ENCODE measurements at places on chromosomes 2 and 18.

- no peak for DNase-seq
These were observed 109.8 kb downstream of the STK39 start for GRCh38 chr2:168137510-168138180.

DNA sequence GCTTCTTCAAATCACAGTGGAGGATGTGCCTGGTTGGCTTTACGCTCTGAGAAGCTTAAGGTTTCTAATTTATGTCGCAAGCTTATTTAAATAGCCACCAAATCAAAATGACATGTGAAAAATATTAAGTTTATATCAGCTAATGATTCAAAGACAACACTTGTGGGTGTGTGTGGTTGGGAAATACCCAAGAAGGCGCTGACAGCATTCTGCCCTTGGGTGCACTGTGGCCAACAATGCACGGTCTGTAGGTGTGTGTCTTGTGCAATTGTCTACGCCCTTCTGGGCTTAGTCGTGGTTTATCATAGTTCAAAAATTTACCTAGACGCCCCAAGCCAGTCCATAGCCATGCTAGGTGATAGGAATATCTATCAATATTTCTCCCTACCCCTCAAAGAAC is 60.9 kb downstream of the KCTD1 start:
- no peak for DNase-seq

DNA sequence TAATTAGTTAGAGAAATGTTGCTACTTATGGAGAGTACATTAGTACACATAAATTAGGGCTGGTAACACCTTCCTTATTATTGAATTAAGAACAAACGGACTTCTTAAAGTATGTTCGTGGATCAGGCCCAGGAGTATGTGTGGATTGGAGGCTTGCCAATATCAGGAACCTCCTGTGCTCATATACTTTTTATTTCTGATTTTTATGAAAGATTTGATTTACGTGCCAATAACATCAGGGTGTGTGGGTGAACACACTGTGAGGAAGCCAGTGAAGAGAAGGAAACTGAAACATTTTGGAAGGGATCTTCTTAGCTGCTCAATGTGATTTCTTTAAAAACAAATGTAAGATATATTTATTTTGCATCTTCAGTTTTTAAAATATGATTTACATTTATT is 113.0 kb downstream of the EFEMP1 start:
- DNase-seq = no peak

DNA sequence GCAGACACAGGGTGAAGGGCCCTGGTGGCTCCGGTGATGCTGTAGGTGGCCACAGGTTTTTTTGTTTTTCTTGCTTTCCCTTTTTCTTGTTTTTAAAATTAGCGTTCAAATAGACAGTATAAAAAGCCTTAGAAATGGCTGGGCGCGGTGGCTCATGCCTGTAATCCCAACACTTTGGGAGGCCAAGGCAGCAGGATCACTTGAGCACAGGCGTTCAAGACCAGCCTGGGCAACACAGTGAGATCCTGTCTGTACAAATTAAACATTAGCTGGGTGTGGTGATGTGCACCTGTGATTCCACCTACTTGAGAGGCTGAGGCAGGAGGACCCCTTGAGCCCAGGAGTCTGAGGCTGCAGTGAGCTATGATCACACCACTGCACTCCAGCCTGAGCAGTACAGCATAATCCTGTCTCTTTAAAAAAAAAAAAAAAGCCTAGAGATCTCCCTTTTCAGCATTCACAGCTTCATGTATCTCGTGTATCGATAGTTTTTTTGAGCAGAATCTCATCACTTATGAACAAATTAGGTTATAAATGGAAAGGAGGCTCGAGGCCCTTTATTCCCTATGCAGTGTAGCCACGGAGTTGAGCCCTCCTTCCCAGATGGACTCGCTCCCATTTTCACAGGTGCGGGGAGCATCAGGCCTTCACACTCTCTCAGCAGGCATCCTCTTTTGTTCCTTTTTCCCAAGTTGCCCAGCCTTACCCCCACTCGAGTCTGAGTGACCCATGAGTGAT is 50.8 kb downstream of the EMILIN2 start:
- no peak for DNase-seq

DNA sequence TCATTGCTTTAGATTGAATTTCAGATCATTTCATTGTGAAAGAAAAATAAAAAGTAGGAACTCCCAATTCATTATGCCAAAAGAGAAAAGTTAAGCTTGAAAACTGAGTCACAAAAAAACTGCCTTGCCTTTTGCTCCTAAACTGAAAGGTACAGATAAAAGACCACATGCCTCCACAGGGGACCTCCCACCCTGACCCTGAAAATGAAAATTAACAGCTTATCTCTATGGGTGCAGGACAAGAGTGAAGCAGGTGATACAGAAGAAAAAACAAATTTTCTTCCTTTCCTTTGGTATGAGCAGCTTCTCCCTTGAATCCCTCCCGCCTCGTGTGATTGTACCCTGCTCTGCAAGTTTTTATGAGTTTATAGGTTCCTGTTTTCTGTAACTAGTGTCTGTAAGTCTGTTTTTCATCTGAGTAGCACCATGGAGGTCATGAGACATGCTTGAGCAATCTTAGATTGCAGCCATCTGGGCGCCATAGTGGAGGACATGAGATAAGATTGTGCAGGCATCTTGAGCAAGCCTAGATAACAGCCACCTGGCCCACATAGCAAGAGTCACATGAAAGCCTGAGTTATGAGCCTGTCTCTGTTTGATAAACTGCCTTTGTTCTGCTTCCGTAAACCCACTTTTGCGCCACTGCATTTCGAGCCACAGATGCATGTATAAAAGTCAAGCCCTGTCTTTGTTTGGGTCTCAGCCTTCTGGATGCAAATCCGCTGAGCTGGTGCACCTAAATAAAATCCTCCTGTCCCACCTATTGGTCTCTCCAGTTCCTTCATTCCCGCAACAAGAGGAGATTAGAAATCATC is 56.2 kb upstream of the DYNC1I2 start:
- DNase-seq = no peak

DNA sequence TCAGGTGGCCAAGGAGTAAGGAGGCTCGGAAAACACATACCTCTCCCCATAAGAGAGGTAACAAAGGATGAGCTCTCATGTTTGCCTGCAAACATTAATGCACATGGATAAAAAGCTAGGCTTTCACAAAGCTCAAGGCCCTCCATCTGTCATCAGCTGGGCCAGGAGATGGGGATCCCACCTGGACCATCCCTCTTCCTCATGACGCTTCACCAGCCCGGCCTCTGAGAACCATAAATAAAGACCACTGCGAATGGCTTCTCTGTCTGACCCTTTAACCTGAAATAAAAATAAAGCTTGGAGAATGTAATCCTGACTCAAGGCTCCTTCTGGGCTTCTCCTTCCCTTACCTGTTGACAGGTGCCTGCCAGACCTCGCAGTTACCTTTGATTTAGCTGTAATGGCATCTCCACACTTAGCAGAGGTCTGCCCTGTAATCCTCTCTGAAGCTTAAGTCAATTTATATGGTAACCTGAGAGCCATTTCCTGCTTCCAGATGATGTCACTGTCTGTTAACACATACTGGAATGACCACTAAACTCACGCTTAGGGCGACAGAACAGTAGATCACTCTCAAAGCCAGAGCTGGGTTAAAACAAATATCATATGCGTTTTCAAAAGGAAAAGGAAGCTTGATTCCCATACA is 29.3 kb upstream of the FOXI3 start:
- no peak for DNase-seq

DNA sequence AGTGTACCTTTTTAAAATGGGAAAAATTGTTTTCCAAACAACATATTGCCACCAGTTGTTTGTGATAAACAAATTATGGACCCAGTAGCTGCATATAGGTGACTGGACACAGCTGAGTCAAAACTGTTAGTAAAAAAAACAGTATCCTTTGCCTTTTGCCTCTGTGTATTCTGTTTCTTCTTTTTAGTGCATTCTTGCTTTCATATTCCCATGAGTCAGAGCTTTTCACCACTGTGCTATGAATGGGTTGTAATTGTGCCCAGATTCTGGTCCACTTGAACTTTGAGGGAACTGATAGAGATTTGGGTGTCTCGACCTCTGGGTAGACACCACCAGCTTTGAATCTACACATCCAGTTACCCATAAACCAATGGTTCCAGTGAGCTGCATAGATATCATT is 1441.9 kb upstream of the ZEB2 start:
- DNase-seq = no peak

DNA sequence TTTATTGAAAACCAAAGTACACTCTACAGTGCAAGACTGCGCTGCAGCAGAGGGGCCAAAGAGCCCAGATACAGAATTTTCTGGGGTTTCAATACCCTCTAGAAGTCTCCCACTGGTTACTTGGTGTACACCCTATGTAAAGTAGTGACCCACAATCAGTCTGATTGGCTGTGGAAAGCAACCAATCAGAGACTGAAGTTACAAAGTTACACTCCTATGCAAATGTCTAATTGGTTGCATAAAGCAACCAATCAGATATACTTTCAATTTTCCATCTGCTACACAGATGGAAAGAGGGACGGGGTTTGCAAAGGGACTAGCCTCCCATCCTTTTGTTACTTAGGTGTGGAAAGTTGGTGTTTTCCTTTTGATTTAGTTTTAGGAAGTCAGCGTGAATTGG is 198.9 kb upstream of the SH3BP4 start:
- no peak for DNase-seq

DNA sequence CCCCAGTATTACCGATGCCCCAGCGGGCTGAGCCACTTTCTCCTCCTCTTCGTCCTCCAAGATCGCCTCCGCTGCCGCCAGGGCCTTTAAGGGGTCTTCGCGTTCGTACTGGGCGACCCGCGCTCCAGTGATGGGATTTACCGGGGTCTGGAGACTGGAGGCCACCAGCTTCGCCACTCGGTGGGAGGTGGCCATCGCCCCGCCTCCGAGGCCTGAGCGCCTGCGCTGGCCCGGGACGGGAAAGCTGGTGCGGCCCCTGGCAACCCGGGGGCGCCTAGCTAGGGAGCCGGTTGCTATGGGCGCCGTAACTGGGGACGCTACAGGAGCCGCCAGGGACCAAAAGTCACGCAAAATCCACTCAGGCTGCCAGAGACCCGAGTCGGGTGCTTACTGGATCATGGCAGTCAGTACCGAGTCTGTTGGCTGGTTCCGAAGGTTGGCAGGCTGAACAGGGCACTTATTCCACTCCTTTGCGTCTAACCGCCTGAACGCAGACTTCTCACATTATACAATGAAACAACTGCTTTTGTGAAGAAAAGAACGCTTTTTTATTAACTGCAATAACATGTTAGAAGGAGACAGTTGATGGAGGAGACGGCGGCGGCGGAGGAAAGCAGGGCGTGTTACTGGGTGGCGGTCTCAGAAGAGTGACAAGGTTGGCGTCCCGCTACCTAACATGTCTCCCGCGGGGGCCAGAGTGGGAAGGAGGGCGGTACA is at the start of gene FAM161A:
Gene FAM161A (minus strand): TSS at position 214 of the 717 bp plus-strand sequence. CDS start 19 bp downstream, at position 195.
- DNase-seq = peak; percentile 93

DNA sequence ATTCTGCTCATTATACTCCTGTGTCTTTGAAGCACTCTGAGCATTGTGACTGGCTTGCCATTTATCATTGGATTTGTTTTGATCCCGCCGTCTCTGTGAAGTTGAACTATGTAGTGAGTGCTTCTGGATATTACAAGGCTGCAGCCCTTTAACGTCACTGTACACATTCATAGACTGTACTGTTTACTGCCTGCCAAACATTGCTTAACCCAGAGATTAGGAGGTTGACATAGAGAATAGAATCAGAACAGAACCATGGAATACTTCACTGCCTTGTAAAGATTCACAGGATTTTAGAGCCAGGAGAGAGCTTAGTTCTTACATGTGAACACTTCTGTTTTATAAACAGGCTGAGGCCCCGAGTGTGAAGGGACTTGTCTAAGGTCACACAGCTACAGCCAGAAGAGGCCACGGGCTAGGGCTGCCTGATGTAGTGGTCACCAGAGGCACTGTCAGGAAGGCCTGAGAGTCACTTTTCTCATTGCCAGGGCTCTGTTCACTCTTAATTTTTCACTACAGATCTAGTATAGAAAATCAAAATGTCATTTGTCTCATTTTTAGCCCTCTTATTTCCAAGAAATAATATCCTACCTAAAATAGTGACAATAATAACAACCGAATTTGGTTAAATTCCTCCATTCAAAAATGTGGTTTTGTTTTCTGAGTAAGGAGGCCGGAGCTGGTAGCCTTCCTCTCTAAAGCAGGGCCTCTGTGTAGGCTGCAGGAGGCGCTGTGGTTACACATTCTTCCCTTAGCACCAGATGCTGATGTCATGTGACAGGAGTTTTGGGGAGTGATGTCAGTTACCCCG is 87.9 kb downstream of the UGGT1 start:
- peak; percentile 10 for DNase-seq

DNA sequence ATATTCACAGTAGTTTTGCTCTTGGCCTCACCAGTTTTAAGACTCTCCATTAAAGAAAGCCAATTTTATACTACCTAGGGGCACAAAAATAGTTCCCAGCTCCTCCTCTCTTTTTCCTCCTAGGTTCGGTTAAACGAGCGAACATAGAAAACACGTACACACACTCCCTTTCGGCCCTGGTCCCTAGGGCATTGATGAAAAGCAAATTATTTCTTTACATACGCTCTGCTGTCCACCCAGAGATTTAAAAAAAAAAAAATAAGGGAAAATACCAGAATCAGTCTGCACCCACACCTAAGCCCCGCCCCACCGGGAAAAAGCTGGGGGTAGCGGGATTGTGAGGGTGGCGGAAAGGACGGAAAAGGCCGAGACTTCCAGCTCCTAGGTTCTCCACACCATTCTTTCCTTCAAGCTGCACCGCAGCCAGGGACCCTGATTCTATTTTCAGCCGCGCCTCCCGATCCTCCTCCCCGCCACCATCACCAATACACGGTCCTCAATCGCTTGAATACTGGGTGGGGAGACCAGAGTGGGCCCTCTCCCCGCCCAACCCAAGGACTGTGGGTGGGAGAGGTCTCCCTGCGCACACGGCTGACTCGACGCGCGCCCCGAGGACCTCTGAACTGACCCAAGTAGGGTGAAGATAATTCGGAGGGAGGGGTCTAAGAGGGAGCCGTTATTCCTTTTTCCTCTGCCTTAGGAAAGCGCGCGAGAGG is 769 bp downstream of the ATF2 start:
- DNase-seq = no peak

DNA sequence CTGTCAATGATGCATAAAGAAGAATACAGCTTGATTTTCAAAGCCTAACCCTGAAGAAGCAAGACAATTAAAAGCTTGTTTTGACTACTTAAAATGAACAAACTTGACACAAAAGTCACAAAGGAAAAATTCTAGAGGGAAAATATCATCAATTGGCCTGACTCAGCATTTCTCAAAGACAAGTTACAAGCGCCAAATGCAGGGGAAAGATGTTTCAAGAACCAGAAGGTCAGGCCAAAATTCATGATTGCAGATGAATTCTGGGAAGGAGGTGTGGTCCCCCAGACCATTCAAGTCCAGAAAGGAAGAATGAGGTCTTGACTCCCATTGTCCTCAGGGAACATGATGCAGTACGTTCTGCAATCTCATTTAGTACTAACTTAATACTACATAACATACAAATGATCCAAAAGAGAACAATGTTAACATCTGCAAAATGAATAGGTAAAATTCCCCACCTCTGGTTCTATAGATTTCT is 64.5 kb downstream of the FAM210A start:
- no peak for DNase-seq

- DNase-seq = no peak
These were observed 67.0 kb downstream of the CDH2 start for GRCh38 chr18:28109781-28110560.
